ENCODE measurements at places on chromosomes 4 and X. TPM values are rescaled to one million over a fixed set of nuclear protein-coding genes. Genes with fewer than 3 reads are reported as not detected.

DNA sequence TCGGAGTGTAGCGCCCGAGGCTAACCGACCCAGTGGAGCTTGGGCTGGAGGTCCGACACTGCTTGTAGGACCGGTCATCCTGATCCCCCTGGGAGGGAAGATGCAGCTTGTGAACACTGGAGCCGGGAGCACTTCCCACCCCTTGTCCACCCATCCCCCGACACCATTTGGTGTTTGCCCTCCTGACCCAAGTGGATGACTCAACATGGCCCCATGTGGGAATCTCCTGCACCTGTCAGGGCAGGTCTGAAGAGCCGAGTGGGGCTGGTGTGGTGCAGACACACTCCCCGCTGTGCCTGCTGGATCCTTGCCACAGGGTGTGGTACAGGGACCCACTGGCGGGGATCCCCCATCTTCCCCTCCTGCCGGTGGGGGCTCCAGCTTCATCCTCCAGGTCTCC, 90.0 kb upstream of the AFAP1 start:
- no peak for DNase-seq
- peaks cover 2% of the 10 kb centered on the region for H3K4me1 ChIP-seq
- H3K27me3 ChIP-seq, result no peaks in the 10 kb centered on the region
- no peak overlapping the region for H3K27ac ChIP-seq

GRCh38 chr4:15493411-15493810, 23.7 kb downstream of the CC2D2A start:
- H3K27ac ChIP-seq, result no peak overlapping the region
- no peak overlapping the region for H3K4me3 ChIP-seq
- H3K4me1 ChIP-seq, result no peaks in the 10 kb centered on the region
- H3K36me3 ChIP-seq, result peaks cover 17% of the 10 kb centered on the region

Gene SULT1E1
- total RNA-seq, result not detected

Gene GPM6B
- not detected for total RNA-seq

Measured in activated CD4-positive, alpha-beta memory T cell treated with anti-CD3 and anti-CD28 coated beads for 36 hours (primary cell).